ENCODE measurements at places on chromosomes 11 and 22.

DNA sequence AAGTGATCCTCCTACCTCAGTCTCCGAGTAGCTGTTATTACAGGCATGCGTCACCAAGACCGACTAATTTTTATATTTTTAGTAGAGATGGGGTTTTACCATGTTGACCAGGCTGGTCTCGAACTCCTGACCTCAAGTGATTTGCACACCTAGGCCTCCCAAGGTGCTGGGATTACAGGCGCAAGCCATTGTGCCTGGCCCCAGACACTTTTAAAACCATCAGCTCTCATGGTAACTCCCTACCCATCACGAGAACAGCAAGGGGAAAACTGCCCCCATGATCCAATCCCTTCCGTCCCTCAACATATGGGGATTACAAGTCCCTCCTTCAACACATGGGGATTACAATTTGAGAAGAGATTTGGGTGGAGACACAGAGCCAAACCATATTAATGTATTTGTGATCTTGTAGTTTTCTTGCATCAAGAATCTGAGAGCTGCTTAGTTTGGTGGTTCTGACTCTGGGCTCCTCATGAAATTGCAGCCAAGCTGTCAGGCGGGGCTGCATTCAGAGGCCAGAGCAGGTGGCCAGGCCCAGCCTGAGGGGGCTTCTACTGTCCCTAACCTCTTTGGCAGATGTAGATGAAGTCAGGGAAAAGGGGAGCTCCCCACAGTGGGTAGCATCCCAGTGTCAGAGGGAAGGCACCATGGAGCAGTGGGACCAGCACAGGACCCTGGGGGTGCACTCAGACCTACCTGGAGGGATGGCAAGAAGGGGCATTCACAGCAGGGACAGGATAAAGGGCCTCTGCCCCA, 31.2 kb upstream of the PRAME start:
- DNase-seq: no peak

- DNase-seq: no peak
Observed at GRCh38 chr11:118998822-118999221, 884 bp downstream of the CENATAC start.

- no peak for DNase-seq
Observed at GRCh38 chr11:66880496-66881450, 23.9 kb downstream of the LRFN4 start.

DNA sequence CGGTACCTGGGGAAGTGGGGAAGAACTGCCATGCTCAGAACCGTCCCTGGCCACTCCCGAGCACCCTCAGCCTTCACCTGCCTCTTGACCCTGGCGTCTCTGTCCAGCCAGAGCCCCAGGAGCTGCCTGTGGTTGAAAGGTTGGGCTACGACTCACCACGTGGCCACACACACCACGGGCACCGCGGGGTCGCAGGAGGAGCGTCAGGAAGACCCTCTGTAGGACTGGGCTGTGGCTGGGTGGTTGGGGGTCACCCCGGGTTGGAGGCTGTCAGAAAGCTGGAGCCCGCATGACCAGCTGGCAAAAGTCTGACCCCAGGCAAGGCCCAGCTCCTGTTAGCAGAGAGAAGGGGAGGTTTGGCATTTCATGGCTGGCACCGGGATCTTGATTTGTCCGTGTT, 11.5 kb downstream of the KRTAP5-5 start:
- no peak for DNase-seq

- no peak for DNase-seq
Observed at GRCh38 chr11:13972043-13972910, 9.8 kb downstream of the SPON1 start.

- DNase-seq: no peak
Observed at GRCh38 chr11:98260983-98261382, 759.8 kb upstream of the CNTN5 start.

DNA sequence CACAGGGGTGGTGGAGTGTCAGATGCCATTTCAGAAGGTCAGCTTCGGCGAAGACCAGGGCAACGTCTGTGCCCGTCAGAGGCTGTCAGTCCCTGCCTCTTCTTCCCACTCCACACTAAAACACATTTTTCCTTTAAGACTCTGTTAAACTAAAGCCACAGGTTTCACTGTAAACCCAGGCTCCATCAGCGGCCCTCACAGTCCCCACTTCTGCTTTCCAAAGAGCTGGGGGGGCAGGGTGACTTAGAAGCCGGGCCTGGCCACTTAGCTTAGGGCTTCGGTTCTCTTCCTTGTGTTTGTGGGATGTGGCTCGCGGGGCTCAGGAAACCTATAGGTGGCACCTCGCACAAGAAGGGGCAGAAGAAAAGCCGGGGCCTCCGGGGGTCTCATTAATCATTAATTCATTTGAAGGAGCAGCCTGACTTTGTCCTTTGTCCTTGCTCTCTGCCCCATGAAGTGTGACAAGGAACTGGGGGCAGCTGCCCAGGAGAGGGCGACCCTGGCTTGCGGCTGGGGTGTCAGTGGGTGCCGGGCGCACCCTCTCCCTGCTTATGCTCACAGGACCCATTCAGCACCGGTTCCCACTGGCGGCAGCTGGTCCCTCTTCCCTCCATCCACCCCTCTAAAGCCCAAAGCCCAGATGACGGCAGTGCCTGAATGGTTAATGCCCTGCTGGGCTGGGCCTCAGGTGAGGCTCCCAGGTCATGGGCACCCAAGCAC, 4.1 kb downstream of the SLC25A45 start:
- DNase-seq: no peak

DNA sequence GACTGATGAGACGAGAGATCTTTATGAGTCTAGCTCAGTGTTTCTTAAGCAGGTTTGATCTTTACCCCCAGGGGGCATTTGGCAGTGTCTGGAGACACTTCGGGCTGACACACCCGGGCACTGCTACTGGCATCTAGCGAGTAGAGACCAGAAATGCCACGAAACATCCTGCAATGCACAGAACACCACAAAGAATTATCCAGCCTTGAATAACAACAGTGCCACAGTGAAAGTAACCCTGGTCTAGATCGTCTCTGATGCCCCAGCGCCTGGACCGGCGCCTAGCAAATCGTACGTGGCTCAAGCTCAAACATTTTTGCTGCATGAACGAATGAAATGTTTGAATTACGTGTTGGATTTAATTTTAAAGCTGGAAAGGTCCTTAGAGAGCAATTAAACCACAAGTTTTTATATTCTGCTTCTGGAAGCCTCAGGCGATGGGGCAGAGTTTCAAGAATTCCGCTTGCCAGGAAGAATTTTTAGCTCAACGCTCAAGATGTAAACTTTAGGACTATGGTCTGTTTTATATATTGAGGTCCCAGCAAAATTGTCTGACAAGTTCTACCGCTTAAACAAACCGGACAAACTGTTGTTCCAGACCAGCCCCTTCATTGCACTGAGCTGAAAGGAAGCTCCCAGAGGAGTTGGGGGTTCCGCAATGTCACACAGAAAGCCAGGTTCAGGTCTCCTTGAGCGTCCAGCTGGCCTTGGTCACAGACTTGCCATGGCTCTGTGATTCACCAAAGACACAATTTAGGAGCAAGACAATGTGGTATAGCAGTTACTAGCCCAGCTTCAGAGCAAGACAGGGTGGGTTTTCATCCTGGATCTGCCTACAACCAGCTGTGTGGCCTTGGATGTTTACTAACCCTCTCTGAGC, 44.2 kb upstream of the SMTN start:
- no peak for DNase-seq

- DNase-seq: no peak
Observed at GRCh38 chr22:44825310-44826150, 73.2 kb downstream of the ARHGAP8 start.

DNA sequence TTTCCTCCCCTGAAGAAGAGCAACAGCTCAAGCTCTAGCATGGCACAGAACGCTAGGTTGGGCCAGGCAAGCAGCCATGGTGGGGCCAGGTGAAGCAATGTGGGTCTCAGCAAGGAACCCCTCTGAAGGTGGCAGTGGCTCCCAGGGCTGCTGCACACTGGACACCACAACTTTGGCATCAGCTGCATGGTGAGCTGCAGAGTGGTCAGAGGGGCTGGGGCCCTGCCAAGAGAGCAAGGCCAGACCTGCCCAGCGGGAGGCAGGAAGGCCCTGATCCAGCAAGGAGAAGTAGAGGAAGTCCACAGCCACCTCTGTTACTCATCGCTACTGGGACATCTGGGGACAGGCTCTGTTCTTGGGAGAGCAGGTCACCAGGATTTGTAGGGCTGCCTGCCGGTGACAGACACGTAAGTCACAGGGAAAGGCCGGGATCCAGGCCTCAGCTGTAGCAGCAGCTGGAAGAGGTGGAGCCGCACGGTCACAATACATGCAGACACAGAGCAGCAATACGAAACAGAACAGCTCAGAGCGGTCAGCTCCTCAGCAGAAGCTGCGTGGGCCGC, 12.4 kb downstream of the CYB561A3 start:
- no peak for DNase-seq

- peak; percentile 43 for DNase-seq
Observed at GRCh38 chr11:47587723-47588326, 1.3 kb downstream of the FAM180B start.

DNA sequence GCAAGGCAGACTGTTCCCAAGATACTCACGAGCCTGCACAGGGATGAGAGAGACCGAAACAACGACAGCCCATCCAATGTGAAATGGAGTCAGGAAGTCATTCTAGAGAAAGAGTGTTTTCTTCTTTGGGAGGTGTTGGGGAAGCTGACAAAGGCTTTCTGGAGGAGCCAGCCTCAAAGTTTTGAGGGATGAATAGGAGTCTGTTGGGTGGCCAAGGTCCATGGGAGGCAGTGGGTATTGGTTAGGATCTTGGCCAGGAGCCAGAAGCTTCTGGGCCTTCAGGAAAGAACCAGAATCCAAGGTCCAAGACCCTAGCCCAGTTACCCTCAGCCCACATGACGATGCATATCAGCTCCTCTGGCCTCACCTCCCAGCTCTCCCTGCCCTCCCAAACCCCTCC, 59.9 kb upstream of the SHISAL1 start:
- no peak for DNase-seq

- DNase-seq: no peak
Observed at GRCh38 chr11:6608011-6608410, 4.0 kb downstream of the TAF10 start.

DNA sequence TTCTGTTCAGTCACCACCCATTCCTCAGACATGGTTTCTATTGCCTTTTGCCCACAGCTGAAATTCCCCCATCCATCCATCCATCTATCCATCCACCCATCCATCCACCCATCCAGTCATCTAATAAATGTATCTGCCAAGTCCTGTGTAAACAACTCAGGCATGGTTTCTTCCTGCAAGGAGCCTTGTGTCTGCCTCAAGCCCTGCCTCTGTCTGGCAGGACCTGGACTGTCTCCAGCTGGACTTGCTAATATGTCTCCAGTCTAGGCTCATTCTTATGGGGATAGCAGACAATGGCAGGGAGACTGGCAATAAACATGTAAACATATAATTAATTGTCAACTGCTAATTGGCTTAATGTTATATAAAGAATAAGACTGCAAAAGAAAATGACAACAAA, 64.7 kb upstream of the AMPD3 start:
- no peak for DNase-seq

GRCh38 chr11:86781546-86781945, 18.8 kb upstream of the PRSS23 start:
- DNase-seq: no peak

GRCh38 chr11:103773537-103773936, 262.9 kb upstream of the DDI1 start:
- DNase-seq: no peak

DNA sequence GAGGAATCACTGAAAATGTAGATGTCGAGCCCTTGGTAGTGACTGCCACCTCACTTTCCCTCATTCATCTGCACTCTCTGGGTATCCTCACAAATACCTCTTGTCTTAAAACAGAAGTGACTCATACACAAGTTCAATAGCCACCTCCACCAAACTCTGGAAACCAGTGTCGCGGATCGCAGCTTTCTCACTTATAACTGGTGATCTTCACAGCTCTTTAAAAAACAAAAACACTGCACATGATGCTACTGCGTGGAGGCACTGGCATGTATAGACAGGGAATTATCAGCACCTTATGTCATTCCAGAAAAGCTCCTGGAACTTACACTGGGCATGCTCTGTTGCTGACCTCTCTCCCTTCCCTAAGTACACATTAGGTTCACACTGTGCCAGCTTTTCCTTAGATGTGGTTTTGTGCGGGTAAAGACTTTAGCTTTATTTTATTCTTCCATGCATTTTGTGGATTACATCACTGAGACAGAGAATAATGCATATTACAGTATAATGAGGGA, 425.5 kb upstream of the CADM1 start:
- no peak for DNase-seq

DNA sequence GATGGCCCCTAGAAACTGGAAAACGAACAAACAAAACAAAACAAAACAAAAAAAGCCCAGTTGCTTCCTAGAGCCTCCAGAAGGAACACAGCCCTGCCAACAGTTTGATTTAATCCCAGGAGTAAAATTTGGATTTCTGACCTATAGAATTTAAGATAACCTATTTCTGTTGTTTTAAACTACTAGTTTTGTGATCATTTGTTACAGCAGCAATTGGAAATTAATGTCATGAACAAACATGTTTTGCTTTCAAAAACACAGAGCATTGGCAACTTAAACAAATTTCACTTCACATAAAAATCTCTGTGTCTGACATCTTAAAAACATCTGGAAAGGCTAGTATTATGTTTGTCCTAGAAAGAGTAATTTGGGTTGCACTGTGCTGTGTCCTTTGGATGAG, 437.3 kb downstream of the METTL15 start:
- DNase-seq: no peak

DNA sequence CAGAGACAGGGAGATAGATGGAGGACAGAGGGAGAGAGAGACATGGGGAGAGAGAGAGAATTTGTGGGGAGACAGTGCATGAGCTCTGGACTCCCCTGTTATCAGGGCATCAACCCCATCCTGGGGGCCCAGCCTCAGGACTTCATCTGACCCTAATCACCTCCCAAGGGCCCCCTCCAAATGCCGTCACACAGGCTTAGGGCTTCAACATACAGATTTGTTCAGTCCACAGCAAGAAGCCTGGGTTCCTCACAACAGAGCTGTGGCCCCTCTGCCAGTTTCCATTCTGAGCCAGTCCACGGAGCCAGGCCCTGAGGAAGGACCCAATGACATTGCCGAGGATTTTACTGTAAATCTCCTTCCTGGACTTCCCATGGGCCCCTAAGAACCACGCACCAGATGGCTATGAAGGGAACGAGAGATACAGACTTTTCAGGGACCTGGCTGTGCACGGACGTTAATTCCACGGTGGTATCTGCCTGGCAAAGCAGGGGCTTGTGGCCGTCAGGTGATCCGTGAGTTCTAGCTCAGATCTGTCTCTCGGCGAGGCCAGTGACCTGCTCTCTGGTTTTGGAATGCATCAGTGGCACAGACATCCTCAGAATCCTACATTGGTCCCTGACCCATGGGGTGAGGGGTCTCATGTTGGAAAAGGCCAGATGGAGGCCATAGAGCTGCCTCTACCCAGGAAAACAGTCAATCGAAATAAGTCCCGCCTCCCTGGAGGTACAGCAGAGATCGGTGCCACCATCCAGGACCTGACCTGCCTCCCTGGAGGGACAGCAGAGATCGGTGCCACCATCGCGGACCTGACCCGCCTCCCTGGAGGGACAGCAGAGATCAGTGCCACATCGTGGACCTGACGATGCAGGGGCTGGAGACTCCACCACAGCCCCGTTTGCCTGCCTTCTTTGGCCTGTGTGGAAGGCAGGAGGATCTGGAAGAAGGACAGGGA, 8.7 kb upstream of the B4GALNT4 start:
- no peak for DNase-seq

- no peak for DNase-seq
Observed at GRCh38 chr11:76791861-76792260, 8.7 kb downstream of the TSKU start.
